ENCODE measurements at places on chromosomes 1 and 21.

DNA sequence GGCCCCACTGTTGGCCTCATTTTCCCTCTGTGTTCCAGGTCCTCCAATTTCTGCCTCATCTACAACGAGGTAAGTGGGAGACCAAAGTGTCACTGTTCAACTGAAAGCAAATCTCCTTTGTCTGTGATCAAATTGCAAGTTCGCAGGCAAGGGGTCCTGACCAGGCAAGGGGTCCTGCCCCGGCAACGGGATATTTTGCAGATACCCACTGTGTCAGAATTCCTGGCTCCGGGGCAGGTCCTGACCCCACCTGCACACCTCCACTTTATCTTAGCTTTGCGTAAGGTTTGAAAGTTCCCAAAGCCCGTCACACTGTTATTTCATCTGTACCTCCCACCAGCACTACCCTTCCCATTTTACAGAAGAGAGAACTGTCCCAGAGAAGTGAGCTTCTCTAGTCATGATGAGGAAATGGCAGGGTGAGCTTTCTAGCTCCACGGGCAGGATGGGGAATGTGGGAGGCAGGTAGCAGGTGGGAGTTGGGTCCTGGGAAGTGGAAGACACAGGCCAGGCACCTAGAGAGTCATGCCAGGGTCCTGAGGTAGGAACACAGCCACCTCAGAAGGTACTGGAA is 32.0 kb upstream of the CSF1 start:
- DNase-seq = no peak

GRCh38 chr1:209409780-209410179 is 173.7 kb upstream of the CAMK1G start:
- no peak for DNase-seq

DNA sequence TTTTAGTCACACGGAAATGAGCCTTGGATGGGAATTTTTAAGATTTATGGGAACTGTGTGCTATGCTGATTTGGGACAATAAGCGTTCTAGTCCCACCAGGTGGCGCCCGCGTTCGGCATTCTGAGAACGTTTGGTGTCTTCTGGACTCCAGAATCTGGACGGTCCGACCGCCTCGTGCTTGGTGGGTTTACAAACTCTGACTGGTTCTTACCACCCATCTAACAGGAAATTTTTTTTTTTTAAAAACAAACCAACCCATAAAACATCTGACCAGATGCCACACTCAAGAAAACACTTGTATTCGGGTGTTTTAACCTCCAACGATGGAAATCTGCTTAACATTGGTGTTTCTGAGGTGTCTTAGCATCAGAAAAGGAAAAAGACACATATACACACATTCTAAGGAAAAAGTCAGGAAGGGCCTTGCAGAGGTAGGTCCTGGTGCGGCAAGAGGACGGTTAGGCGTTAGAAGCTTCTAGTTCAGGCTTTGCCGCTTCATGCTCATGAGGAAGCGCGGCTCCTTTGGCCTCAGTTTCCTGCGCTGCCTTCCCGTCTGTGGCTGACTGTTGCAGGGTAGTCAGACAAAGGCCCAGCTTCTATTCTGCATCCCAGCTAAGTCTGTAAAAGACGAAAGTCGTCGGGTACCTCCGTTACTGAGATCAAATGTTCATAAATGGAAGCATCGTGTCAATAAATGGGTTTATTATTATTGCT is 814 bp upstream of the DYRK3 start:
- DNase-seq = peak; percentile 82

GRCh38 chr1:216183007-216183406 is 240.2 kb downstream of the USH2A start:
- DNase-seq = peak; percentile 97

- no peak for DNase-seq
Measured at GRCh38 chr1:160206036-160206389, 829 bp downstream of the PEA15 start.

- DNase-seq = no peak
Measured at GRCh38 chr1:93502571-93502970, 54.7 kb downstream of the FNBP1L start.

- peak; percentile 98 for DNase-seq
Measured at GRCh38 chr1:180926164-180926981, 13.7 kb downstream of the KIAA1614 start.

- DNase-seq = no peak
Measured at GRCh38 chr1:55604179-55604578, 389.0 kb upstream of the USP24 start.

DNA sequence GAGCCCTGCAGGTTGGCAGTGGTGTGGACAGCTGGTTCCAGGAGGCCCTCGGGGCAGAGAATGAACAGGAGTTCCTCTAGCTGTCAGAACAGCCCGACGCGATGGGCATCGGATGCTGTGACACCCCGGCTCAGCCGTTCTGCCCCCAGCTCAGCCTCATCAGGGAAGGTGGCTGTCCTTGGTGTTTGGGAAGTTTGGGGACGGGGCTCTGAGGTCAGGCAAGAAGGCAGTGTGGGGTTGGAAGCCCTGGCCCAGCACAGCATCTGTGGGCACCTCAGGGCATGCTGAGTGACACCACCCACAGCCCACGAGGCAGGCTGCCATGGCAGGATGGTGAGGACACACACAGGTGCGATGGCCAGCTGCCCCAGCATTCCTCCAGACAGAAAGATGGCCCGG is 40.9 kb upstream of the CCDC27 start:
- no peak for DNase-seq

DNA sequence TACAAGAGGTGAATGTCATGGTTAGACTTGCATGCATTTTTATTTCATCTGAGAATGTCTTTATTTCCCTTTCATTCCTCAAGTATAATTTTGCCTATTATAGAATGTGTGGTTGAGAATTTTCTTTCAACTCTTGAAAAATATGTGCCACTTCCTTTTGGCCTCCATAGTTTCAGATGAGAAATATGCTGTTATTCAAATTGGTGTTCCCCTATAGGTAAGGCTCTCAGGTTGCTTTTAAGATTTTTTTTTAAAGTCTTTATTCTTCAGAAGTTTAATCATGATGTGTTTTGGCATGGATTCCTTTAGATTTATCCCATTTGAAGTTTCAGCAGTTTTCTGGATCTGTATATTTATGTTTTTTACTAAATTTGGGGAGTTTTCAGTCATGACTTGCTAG is 2.1 kb downstream of the MROH7 start:
- no peak for DNase-seq

GRCh38 chr1:938711-939489 is 15.2 kb downstream of the SAMD11 start:
- no peak for DNase-seq

DNA sequence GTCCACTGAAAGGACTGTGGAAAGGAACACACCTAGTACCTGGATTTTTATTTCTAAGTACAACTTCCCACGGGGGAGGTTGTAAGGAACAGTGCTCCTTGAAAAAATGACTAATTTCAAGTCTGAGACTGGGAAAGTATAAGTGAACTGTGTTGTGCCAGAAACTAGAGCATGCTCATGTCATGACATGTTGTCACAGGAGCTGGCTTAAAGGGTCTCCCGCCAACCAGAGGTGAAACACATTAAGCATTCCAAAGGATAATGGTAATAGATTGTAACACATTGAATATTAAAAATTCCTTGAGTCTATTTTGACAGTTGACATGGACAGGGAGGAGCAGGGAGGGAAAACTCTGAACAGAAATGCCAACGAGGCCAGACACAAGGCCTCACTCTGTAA is 6.3 kb downstream of the ATP2B4 start:
- no peak for DNase-seq

DNA sequence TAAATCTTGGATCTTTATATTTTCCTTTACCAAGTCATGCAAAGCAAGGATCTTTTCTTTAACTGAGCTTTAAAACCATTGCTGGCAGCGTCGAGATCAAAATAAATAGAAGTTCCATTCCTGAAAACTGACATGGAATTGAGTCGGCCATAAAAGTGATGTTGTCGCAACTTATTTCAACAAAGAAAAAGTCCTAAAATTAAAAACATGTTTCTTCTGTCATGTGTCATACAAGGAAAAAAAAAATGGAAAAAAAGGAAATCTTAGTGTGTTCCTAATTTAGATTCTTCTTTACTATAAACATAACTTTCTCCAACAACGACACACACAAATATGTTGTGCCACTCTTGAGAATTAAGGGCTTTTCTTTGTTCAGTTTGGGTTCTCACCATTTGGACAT is 34.9 kb downstream of the GREM2 start:
- no peak for DNase-seq

GRCh38 chr1:187010571-187011309 is 182.0 kb downstream of the PLA2G4A start:
- DNase-seq = no peak

- no peak for DNase-seq
Measured at GRCh38 chr1:228098323-228098931, 4.7 kb downstream of the C1orf35 start.

- DNase-seq = no peak
Measured at GRCh38 chr1:77134359-77134758, 84.9 kb downstream of the PIGK start.

DNA sequence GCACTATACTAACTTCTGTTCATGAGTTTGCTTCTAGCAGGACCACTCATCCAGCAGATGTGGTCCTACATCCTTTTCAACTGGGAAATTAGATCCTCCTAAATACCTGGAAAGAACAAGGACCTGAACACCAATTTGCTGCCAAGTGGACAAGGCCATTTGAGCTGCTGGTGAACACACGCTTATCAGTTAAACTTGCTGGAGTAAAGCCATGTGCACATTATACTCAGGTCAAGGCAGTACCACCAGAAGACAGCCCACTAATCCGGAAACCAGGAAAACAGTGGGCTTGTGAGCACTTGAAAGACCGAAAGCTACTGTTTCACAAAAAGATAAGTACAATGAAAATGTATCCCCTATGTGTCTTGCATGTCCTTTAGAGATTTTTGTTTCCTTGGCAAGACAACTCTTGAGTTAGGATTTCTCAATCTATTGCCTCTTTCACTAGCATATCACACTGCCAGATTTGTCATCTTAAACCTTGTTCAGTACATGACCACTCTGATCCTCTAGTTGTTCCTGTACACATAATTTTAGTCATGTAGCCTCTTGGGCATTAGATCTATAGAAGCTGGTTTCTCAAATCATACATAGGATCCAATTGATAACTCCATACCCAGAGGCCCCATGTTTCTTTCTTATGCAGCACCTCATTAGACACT is 4.5 kb upstream of the REN start:
- DNase-seq = no peak

DNA sequence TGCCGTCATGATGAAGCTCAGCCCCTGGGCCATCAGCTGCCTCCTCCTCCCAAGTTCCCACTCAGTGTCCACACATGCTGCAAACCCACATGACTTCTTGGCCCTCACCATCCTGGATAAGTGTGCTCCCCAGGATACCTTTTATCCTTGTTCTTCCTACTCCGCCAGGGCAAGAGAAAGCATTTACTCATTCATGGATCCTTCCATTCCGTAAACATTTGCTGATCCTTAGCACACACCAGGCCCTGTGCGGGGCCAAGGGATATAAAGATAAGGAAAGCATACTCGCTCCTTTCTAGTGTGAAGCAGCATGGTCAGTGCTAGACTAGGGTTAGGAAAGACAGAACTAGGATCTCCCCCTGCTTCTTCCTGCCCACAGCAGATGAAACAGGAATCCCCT is 122.1 kb upstream of the HMGB4 start:
- no peak for DNase-seq

GRCh38 chr1:206803221-206803730 is 31.0 kb upstream of the IL10 start:
- no peak for DNase-seq

DNA sequence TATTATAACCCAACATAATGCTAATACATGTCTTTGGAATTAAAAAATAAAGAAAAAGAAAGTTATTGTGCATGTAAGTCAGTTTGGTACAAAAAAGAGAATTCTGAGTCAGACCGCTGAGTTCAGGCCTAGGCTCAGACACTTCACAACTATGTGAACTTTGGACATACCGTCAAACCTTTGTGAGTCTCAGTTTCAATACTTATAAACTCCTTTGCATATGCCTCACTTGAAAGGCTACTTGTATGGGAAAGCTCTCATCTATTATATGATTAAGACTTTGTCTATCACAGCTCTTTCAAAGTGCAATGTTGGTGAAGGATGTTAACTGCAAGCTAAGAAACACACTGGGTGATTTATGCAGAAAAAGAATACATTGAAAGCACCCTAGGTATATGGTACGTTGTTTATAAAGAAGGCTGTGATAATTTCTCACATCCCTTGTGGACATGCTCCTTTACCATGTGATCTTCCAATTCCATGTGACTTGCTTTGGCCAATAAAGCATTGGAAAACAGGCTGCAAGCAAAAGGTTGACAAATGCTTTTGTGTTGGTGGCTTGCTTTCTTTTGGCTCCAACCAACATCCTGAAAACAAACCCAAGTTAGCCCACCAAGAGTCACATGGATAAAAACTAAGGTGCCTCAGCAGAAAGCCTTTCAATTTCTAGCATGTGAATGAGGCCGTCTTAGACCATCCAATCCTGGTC is 49.6 kb downstream of the INTS7 start:
- no peak for DNase-seq

DNA sequence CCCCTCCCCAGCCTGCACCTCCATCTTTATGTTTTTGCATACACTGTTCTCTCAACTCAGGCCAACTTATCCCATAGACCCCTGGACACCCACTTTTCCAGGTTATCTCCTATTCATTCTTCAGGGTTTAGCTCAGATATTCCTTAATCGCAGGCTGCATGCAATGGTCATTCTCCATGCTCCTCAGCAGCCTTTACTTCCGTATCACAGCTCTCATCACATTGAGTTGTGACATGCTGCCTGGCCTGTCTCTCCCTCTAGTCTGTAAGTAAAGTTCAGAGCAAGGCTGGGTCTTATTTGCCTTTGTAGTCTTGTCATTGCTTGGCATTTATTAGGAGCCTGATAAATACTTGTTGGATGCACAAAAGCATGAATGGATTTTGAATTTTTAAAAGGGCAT is 6.9 kb downstream of the DNAJC6 start:
- DNase-seq = peak; percentile 13

- DNase-seq = no peak
Measured at GRCh38 chr1:4973341-4973740, 318.9 kb downstream of the AJAP1 start.

- DNase-seq = no peak
Measured at GRCh38 chr1:242016479-242016878, 17.6 kb upstream of the MAP1LC3C start.

DNA sequence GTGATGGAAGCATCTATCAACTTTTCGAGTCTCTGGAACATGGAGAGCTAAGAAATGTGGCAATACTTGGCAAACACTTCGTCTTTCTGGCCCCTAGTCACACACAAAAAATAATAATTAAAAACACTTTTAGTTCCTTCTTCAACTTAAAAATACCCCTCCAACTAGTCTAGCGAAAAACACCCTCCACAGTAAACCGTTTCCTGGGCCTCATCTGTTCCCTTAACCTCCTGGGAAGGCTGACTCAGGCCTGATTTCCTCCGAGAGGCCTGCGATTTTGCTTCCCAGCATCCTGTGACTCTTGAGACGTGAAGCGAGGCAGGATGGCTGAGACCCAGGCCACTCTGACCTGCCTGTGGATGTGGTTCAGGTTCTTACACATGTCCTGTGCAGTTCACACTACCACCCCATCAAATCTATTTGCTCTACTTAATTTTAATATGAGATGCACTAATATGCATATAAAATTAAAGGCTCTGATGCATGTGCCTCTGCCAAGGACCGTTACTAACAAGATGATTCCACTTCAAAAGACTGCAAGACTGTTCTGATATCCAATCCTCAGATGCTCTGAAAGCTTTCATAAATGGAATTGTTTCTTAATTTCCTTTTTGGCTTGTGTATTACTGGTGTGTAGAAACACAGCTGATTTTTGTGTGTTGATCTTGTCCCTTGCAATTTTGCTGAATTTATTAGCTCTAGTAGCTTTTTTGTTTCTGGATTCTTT is 3.5 kb downstream of the NAV1 start:
- no peak for DNase-seq

GRCh38 chr1:6450943-6451373 is 15.0 kb downstream of the TNFRSF25 start:
- DNase-seq = no peak

- DNase-seq = no peak
Measured at GRCh38 chr21:16357994-16358393, 628.2 kb downstream of the USP25 start.

All from NCI-H1694 treated with DMSO at 0.1 percent for 48 hours (cell line).